Skeletal muscle cell (primary cell): ENCODE measurements at places on chromosomes 4 and X.

DNA sequence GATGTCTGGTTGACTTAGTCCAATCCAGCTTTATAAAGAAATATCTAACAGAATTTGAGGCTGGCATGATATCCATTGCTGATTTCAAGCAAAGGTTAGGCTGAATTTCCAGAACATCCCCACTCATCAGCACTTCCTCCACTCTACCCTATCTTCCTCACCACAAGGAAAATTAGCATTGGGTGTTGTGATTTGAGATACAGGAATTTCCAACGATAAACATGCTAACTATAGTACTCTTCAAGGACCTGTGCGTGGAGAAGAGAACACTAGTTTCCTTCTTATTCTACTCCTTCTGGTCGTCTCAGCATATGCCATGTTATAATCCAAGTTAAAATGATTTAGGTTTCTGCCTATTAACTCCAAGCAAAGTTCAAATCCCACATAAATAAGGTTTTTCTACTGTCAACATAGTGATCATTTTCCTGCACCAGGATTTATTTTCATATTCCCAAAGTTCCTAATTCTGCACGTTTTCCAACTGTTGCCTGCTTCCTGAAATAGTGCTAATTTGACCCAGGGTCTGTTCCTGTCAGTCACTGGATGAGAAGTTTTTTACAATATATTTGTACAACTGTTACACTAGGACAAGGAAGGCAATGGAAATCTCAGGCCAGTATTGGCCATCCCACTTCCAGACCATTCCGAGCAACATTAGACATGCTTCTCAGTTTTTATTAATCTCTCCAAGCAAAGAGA lies 177.6 kb upstream of the EDNRA start:
- no peak for DNase-seq

DNA sequence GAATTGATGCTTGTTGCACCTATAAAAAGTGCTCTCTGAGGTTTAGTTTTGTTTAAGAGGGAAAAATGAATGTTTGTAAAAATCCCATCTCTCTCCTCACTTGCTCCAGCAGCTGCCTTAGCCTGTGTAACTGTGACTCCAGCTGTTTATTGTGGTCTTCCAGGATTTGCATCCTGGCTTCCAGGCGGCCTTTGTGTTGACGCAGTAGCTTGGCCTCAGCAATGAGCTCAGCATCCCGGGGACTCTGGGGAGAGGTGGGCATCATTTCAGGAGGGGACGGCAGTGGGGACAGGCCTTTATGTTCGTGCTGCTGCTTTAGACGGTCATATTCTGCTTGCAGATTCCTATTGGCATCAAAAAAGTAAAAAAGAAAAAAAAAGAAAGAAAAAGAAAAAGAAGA lies 75.3 kb upstream of the FTHL17 start:
- no peak for DNase-seq

- no peak for DNase-seq
Observed at GRCh38 chr4:79209822-79210635, 115.8 kb downstream of the NAA11 start.

DNA sequence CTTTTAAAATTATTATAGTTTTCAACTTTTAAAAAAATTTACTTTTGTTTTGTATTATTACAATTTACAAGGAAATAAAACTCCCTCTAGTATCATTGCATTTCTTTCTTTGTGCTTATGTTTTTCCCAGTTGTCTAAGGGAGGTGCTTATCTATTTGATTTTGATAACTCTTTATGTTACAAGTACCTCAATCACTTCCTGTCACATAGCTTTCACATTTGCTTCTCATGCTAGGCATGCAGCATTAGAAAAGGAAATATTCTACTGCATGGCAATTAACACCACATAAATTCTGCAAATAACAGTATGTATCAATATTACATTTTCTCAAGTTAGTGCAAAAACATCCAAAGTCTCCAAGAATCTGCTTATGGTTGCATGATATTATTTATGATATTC lies 180.3 kb upstream of the HS3ST1 start:
- no peak for DNase-seq

DNA sequence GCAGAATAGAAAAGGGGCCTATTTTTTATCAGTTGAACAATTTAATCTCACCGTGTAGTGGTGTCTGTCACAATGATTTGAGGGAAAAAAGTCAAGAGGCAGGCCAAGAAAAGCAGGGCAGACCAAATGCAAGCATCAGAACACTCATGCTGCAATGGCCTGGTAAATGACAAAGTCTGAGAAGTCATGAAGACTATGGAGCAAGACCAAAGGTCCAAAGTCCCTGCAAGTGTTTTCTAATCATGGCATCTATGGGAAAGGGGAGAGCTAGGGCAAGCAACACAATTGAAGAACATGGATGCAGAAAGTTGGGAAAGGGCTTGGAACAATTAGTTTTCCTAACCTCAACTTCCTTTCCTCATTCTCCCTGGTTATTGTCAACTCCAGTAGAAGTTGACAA lies 147.7 kb upstream of the TLL1 start:
- DNase-seq, result no peak

- DNase-seq, result no peak
Observed at GRCh38 chr4:168674866-168675265, 178.0 kb downstream of the PALLD start.

DNA sequence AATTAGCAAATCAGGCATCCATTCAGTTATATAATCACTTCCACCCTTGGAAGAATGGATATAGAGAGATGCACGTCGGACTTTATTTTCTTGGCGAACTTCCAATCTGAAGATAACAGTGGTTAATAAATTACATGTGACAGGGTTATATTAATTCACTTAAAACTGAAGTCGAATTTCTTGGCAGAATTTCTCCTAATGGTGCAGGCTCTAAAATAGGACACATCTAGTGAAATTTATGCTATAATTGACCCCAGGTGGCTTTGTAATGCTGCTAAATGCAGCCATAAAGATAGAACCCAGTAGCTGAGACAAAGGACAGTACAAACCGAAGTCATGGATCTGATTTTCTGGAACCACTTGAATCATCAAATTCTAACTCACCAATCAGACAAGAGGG lies 20.8 kb upstream of the SLC10A4 start:
- DNase-seq, result no peak

GRCh38 chr4:94758141-94758699 lies 465 bp downstream of the BMPR1B start:
- no peak for DNase-seq

DNA sequence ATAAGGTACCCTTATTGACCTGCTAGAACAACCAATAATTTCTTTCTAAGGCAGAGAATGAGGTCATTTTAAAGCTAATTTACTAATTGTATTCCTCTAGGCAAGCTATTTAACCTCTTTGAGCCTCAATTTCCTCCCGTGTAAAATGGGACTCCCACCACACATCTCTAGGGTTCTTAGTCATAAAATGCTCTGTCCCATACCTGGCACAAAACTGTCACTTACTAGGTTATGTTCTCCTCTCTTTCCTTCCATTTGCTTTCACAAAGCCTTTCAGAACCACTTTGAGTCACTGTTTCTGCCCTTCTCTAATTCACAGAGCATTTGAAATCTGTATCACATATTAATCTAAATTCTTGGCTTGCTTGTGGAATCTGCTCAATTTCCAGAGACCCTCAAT lies 2.4 kb upstream of the GPR82 start:
- no peak for DNase-seq

DNA sequence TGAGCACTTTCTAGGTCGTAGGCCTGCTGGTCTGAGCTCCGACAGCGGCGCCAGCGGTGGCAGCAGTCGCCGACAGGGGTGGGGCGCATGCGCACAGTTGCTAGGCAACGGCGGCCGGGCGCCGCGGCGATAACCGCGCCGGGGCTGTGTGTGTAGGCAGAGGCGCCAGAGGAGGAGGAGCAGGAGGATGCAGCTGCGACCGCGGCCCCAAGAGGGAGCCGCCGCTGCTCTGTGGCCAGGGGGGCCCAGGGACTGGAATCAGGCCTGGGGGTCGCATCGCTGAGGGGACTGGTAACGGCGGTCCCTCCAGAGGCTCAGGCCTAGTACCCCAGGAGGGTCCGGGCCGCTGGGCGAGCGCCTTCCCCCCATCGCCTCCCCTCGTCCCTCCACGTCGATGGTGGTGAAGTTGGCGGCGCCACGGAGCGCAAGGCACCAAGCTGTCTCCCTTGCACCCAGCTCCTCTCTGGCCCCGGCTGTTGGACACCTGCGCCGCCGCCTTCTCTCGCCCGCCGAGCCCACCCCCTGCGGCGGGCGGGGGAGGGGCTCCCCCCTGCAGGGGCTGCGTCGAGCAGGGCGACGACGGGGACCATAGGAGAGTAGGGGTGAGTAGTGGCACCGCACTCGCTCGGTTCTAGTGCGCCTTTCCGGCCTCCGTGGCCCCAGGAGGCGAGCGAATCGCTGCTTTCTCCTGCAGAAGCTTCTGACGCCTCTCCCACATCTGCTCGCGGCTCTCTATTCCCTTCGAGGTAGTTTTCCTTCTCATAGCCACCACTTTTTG lies 58.6 kb upstream of the ZC4H2 start:
- peak; percentile 25 for DNase-seq

DNA sequence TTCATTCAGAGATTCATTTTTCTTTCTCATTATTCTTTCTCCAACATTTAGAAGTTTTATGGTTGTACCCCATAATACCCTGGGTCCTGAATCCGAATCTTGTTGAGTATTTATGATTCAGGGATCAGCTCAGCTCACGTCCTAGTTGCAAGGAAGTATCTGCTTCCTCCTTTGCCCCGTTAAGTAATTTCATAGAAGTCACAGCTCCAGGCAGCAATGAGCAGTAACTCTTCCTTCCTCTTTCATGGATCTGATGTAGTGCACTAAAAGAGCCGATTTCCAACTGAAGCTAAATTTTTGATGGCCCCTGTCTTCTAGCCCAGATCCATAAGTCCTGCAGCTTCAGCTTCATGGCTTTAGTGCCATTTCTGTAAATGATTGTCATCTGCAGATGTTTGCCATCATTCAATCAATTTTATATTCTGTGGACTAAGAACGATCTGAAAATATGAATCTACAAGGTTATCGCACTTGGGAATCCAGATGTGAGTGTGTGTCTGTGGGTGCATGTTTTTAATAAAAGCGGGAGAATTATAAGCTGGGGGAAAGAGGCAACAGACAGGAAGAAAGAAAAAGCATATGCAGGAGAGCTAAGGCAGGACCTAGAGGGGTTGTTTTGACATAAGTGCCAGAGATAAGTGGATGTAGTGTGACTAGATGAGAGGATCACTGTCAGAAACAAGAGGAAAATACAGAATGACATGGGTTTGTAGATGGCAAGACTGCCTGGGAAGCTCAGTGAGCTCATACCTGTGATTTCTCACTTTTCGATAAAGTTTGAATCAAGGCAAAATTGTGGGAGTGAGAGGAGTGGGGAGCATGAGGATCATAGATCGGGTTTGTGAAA lies 17.5 kb downstream of the VEGFD start:
- DNase-seq, result no peak

GRCh38 chr4:113437129-113437528 lies 324.4 kb downstream of the CAMK2D start:
- no peak for DNase-seq

DNA sequence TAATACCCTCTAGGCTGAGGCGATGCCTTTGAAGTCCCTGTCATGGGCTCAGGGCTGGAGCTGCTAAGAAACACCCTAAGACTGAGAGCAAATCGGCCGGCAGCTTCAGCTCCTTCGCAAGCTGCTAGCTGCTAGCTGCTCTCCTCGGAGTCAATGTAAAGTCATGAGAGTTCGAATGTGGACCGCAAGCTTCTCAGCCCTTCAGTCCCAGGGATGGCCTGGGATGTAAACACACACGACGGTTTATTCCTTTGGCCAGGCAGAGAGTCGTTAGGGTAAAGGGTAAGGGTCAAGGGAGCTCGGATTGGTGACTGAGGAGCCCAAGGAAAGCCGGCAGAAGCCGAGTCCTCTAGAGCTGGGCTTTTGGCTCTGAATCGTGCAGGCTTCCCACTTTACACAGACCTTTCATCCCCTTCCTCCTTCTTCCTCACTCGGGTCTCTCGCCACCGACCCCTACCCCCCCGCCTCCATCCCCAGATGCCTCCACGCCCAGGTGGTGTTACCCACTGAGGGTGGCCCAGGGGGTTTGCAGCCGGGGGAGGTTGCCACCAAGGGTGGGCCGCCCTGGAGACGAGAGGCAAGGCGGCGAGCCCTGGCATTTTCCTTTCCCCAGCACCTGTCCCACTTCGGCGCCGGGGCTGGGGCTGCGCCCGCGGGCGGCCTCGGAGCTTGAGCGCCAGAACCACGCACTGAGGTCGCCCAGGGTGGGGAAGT lies 3.1 kb upstream of the BCORL1 start:
- DNase-seq, result no peak

GRCh38 chr4:179029683-179030082 lies 1587.4 kb upstream of the AGA start:
- no peak for DNase-seq

- no peak for DNase-seq
Observed at GRCh38 chr4:169658196-169658595, 37.8 kb downstream of the CLCN3 start.

- peak; percentile 48 for DNase-seq
Observed at GRCh38 chrX:53071604-53072417, 10.4 kb upstream of the TSPYL2 start.

- DNase-seq, result no peak
Observed at GRCh38 chrX:39903937-39904336, 193.8 kb downstream of the BCOR start.

DNA sequence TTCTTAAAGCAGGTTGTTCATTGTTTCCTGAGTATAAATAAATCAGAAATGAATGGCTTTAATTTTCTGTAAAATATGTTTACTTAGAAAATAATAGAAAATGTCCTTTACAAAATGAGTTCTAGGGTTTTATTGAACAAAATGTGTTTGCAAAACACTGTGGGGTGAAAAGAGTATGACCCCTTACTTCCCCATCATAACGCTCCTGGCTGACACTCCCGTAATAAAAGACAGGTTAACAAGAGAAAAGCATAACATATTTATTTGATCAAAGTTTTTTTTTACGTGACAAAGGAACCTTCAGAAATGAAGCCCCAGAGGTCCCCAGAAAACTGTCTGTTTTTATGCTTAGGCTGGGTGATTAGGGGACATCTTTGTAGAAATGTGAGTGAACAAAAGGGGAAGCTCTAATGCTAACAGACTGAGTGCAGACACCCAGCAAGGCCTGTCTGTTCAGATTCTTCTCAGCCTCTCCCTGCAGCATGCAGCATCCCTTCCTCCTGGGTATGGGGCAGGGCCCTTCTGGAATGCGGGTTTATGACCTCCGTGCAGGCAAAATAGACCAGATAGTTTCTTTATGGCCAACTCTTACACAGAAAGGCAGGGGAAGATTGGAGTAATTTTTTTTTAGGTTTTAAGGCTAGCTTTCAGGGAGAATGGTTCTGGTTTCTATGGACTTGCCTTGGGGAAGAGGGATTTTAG lies 26.1 kb downstream of the ZFP42 start:
- DNase-seq, result no peak

GRCh38 chr4:55176497-55176896 lies 51.1 kb upstream of the KDR start:
- no peak for DNase-seq

DNA sequence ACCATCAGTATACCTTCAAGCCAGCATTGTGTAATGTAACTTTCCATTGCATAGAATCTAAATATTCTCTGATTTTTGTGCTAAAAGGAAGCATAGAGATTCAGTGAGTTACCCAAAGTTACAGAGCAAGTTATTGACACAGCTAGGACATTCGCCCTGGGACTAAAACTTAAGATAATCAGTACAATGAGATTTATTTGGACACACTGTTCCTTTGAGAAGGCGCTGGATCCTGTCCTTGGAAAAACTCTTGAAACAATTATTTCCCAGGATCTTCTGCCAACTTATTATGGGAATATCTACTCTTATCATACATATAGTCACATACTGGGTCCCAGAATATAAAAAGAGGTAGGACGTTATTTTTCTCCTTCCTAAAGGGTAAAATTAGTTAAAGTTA lies 392.0 kb downstream of the UBE2NL start:
- no peak for DNase-seq
